NCI-H748 treated with DMSO at 0.1 percent for 48 hours (cell line): ENCODE measurements at places on chromosomes 5 and 9.

- DNase-seq = no peak
Measured at GRCh38 chr9:96279932-96280331, 22.0 kb downstream of the HSD17B3 start.

GRCh38 chr5:146827901-146828300 lies 50.7 kb downstream of the PPP2R2B start:
- no peak for DNase-seq

GRCh38 chr5:74895906-74896305 lies 29.7 kb upstream of the FAM169A start:
- DNase-seq = no peak

DNA sequence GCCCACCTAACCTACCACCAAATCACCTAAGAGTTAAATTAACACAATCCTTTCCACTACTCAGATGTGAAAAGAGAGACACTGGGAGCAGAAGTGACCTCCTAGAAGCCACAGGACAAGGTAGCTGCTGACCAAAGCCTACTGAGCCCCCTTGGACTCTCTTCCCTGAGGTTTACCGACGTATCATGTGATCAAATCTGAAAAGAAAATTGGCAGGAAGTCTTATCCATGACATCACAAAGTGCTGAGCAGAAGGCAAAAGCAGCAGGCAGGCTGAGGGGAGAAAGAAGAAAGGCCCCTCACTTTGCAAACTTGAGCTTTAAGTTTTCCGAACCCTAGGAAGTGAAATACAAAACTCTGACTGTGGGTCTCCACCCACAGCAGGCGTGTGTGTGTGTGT lies 11.1 kb downstream of the PRELID2 start:
- no peak for DNase-seq

DNA sequence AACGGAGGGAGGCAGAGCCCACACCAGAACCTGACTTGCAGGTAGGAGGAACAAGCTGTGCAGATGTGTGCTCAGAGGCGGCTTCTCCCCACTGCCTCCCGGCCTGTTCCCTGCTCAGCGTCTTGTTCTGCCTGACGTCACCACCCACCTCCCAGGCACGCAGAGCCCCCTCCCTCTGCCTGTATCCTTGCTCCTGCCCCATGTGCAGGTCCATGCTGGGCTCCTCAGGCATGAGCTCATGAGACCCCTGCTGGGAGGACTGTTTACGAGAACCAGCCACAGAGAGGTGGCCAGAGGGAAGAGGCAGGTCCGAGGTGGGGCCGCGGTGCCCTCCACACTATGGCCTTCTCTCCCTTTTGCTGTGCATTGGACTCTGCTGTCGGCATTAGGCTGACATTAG lies 45.5 kb downstream of the SLC6A3 start:
- no peak for DNase-seq

- DNase-seq = peak; percentile 38
Measured at GRCh38 chr5:116525674-116526073, 48.9 kb downstream of the SEMA6A start.

DNA sequence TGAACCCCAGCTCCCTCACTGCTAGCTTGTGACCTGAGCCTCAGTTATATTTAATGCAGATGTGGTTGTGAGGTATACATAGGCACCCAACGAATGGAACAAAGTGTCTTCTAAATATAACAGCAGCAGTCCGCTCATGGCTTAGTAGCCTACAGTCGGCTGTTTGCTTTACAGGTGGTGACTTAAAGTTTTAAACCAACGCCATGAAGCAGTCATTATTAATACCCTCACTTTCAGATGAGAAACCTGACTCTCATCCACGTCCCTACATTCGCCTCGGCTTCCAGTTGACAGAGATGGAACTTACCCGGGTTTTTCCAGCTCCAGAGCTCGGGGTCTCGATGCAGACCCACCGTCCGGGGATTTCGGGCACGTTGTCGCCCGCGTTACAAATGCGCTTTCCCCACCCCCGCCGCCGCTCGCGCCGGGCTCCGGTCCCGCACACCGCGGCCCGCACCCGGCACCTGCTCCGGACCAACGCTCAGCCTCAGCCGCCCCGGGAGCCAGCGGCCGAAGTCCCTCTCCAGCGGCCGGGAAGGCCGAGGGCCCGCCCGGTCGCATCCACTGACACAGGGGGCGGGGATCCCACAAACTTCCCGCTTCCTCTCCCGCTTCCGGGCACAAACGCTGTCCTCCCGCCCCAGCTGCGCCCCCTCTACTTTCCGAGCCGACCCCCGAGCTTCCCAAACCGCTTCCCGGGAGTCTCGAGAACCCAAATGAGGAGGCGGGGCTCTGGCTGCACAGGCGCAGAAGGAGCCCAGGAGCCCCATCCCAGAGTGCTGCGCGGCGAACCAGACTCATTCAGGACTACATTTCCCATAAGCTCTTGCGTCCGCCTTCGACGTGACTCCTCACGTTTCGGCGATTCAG lies at the start of gene ZNF782:
Gene ZNF782, minus strand, starts transcription at position 734 of the 870 bp plus-strand sequence. CDS start 2,553 bp downstream, outside the sequence.
- peak; percentile 92 for DNase-seq

- no peak for DNase-seq
Measured at GRCh38 chr9:131840220-131840619, 100.3 kb upstream of the RAPGEF1 start.

GRCh38 chr9:35713578-35713977 lies 18.4 kb downstream of the TLN1 start:
- DNase-seq = no peak

DNA sequence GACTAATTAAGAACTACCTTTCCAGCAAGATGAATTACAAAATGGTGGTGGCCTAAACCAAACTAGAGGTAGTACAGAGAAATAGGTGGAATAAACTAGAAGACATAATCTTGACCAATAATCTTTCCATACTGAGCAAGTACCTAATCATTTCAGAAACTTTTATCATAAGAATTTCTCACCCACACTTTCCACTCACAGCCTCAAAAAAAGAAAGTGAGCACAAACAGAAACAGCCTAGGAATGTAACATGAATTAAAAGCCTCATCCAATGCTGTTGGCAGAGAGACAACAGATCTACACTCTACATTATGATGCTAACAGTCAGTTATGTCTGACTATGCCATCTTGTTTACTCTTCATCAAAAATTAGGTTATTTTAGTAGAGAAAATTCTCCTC lies 1.3 kb downstream of the RNF38 start:
- DNase-seq = no peak

DNA sequence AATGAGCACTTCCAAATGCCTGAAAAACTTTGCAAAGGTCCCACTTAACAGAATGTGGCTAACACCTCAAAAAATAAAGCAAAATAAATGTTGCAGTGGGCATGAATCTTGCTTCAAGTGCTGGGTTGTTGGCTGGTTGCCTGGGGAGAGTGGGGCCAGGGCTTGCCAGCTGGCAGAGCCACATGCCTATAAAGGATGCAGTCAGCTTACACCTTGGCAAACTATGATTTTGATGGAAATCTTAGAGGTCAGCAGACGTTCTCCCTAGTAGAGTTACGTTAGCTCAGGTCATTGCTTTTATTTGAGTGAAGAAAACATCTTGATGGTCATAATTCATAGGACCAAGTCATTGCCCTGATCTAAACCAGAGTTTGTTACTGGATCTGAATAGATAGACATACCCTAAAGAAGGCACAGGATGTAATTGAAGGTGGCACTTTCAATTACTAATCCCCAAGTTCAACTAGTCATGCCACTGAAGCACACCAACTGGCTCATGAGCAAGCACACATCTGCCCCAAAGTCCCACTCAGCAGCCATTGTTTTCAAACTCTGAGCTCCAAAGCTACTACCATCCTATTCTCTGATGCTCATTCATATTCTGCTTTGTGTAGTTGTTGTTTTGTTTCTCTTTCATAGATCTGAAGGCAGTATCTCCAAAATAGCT lies 51.2 kb upstream of the ZSWIM6 start:
- DNase-seq = peak; percentile 18

GRCh38 chr5:175443514-175444059 lies 395 bp downstream of the DRD1 start:
- no peak for DNase-seq

DNA sequence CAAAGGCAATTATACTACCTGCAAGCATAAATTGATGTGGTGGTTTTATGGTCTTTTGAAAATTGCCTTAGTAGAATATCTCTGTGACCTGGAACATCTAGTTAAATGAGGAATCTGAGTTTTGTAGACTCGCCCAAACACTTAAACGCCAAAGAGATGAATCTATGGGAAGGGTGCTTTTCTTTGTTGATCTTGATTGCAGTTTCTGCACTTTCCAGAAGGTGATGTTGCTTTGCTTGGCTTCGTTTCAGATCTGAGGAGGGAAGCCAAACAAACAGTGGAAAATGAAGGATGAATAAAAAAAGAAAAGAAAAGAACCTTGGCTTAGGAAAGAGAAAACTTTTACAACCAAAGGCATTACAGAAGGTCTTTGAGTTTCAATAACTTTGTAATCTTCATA lies 1021.2 kb downstream of the NR2F1-AS1 start:
- no peak for DNase-seq

- no peak for DNase-seq
Measured at GRCh38 chr9:5825895-5826622, 6.9 kb downstream of the ERMP1 start.

- DNase-seq = no peak
Measured at GRCh38 chr9:18480662-18481093, 6.7 kb downstream of the ADAMTSL1 start.
